ENCODE measurements at places on chromosomes 11 and 22.
A peak's percentile ranks its signal among the peaks of the same experiment; 100 is the strongest.

GRCh38 chr11:70206226-70206981 is 3.3 kb downstream of the FADD start:
- DNase-seq = no peak

DNA sequence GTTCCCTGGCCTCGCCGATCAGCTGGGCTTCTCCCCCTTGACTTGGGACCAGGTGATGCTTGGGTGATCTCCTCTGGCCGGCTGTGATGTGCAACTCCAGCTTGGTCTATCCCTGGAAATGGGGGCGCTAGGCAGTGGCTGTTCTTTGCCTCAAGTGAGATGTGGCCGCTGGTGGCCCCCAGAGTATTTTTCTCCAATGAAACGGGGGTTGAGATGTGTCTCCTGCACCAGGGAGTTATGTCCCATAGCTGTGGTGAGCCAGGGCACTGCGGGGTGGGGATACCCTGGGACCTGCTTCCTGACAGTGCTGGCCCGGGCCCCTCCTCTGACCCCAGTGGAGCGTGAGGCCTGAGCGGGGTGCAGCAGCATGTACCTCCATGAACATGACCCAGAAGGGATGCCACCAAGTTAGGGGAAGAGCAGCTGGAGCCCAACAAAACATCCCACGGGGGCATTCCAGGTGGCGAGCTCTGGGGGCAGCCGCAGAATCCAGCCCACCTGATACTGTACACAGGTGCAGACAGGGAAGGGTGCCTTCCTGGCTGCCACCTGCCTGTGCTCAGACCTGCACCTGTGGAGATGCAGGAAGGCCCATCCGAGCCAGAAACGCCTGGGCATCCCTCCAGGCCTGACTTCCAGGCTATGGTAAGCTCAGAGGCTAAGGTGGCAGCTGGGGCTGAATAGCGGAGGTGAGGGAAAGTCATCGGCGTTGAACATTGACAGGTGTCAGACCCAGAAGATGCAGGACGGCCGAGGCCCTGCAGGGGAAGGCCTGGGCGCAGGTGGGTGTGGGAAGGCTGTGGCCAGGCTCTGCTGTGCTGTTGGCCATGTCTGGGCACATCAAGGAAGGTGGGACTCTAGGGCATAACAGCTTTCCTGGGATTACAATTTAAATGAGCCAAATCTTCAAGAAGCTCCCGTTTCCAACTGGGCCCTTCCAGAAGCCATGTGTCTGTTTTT is 97.3 kb downstream of the CTTN start:
- no peak for DNase-seq

DNA sequence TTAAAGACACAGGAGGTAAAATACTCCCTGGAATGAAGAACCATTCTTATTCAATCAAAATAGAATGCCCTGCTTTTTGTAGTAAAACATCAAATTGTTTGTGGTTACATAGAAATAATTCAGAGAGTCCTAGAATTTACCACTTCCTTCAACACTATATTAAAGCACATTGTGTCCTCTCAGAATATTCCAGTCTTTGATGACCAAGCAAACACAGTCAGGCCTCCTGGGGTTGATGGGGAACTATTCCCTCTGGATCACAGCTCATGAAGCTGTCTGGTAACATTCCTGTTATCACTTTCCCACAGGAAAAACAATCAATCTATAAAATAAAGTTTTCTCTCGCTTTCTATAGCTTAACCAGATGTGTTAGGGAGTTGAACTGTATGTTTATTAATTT is 389.3 kb downstream of the KCNA4 start:
- no peak for DNase-seq

GRCh38 chr11:36247493-36247892 is 41.7 kb downstream of the COMMD9 start:
- no peak for DNase-seq

DNA sequence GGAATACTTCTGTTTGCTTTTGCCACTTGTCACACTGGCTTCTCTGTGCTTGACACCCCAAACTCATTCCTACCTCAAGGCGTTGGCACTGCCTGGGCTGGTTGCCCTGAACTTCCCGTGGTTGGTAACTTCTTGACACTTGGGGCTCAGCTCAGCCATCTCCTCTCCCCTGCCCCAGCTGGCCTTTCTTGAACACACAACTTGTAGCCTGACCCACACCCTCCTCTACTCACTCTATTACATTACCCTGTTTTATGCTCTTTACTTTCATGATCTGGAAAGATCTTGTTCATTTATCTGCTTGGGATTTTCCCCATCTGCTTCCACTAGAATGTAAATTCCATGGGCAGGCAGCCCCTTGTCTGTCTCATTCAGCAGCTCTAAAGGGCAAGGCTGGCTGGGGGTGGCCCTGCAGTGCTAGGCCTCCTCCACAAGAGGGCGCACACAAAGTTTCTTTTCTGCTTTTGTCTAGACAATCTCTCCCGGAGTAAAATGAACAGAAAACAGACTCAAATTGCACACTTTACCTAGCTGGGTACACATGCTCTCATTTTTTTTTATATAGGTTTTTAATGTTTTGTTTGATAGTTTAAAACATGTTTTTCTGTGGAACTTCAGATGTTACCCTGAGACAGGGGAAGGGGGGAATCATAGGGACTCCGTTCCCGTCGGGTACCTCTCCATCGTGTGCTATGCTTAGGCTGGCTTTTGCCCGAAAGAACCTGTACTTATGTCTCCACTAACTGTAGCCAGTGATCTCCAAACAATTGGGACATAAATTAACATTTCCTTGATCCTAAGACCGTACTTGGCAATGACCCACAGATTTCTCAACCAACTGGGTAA is 16.4 kb upstream of the MRGPRX2 start:
- peak; percentile 28 for DNase-seq

- DNase-seq = no peak
Observed at GRCh38 chr22:25166266-25167040, 33.2 kb upstream of the CRYBB3 start.

DNA sequence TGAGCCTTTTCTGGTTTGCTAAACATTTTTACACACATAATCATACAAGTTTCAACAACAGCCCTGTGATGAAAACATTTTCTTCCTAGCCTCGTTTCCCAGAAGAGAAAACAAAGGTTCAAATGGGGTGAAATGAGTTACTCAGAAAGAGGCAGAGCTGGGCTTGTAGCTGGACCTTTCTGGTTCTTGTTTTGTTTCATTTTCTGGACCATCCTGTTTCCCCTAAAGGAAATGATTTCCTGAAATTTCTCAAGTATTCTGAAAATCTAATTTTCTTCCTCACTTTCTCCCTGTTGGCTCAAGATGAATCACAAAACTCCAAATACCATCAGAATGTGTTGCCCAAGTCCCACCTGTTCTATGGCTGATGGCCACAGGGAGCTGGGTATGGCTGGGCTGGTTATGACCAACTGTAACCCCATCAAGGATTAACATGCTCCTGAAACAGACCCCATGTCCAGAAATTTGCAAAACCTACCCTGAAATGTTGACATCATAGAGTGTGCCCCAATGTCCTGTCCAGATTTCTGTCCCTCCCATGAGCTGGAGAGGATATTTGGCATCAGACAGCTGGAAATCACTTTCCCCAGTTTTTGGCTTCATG is 6.7 kb upstream of the APOL4 start:
- no peak for DNase-seq

DNA sequence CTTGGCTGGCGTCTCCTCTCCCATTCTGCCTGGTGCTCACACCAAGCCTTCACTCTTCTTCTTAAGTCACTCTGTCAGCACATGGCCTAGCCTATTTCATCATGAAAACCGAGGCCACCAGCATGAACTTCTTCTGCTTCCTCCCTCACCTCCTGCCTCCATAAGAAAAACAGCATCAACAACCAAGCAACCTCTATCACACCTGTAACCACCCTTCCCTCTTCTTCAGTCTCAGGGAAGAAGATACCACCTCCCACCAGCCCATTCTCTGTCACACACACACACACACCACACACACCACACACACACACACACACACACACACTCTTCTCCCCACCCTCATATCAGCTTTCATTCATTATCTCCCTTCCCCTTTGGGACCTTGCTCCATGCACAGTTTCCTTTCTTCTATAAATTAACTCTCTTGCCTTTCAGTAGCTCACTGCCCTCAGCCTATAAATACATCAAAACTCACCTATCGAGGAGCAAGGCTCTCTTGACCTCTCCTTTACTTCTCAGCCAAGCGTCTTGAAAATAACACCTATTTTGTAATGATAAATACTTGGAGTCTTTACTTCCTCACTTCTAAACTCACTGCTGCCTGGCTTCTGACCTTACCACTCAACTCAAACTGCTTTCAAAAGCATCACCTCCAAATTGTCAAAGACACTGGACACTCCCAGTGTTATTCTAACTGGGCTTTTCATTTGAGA is 36.6 kb downstream of the SC5D start:
- no peak for DNase-seq

DNA sequence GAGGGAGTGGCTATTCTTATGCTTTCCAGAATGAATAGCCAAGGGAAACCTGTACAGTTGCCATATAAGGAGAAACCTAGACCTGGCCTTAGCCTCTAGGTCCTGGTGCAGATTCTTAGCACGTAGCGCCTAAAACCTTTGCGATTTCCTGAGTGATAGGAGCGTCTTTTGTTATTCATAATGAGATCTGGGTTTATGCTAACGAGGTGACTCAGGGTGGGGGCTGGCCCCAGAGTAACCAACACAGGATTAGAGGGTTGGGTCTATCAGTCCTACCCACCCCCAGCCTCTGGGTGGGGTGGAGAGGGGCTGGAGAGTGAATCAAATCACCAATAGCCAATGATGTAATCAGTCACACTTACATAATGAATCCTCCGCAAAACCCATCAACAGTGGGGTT is 73.4 kb upstream of the PARVG start:
- no peak for DNase-seq

GRCh38 chr11:128587415-128587814 is at the start of gene ETS1:
Gene ETS1 (minus strand): TSS chr11:128587558. CDS start chr11:128573130, 14,428 bp downstream.
- DNase-seq = no peak

GRCh38 chr11:65560555-65561418 is 2.6 kb upstream of the LTBP3 start:
- DNase-seq = no peak

- no peak for DNase-seq
Observed at GRCh38 chr11:109075976-109076375, 346.0 kb upstream of the C11orf87 start.

GRCh38 chr11:66987158-66987620 is 12.1 kb downstream of the C11orf86 start:
- DNase-seq = no peak

DNA sequence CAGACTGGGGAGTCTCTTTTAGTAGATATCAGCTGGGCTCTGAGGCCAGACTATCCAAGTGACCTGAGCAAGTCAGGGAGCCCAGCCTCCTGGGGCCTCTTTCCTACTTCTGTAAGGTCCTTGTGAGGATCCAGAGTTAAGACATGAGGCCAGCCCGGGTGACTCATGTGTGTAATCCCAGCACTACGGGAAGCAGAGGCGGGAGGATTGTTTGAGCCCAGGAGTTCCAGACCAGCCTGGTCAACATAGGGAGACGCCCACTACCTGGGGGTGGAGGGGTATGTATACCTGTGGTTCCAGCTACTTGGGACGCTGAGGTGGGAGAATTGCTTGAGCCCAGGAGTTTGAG is 36.9 kb upstream of the POLA2 start:
- no peak for DNase-seq

- DNase-seq = no peak
Observed at GRCh38 chr11:2298795-2299761, 2.6 kb downstream of the C11orf21 start.

GRCh38 chr11:45106440-45106839 is 40.0 kb upstream of the PRDM11 start:
- DNase-seq = no peak

GRCh38 chr22:48760481-48761390 is 1066.9 kb downstream of the BRD1 start:
- no peak for DNase-seq

GRCh38 chr11:60563553-60564235 is 48.5 kb downstream of the MS4A13 start:
- DNase-seq = no peak

DNA sequence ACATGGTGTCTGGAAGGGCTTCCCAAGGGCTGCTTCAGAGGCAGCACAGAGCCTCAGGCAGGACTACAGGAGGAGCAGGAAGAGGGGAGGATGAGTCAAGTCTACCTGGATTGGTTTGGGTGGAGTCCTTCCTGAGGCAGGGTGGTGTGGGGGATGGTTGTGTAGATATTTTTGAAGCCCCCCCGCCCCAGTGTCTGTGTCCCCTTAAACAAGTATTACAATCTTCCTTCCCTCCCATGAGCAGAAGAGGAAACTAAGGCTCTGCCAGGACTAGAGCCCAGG is 34.7 kb upstream of the FCHSD2 start:
- DNase-seq = no peak

DNA sequence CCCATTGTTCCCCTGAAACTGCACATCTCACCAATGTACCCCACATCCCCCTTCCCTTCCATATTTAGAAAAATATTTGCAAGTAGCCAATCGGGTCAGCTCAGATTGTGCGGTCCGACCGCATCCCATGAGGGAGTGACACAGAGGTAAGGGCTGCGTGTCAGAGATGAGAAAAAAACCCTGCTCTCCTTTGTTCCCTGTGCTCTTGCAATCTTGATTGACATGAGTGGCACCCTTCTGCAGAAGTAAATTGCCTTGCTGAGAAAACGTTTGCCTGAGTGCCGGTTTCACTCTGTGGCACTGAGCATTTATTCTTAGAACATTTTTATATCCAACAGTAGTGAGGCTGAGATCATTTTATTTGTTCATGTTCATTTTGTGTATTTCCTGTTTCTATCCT is 81.6 kb upstream of the CCDC90B start:
- DNase-seq = no peak

GRCh38 chr11:128920666-128921065 is 22.0 kb downstream of the TP53AIP1 start:
- DNase-seq = no peak

GRCh38 chr11:109731451-109731850 is 309.5 kb downstream of the C11orf87 start:
- DNase-seq = no peak

GRCh38 chr11:90774727-90775566 is 552.1 kb upstream of the CHORDC1 start:
- no peak for DNase-seq

DNA sequence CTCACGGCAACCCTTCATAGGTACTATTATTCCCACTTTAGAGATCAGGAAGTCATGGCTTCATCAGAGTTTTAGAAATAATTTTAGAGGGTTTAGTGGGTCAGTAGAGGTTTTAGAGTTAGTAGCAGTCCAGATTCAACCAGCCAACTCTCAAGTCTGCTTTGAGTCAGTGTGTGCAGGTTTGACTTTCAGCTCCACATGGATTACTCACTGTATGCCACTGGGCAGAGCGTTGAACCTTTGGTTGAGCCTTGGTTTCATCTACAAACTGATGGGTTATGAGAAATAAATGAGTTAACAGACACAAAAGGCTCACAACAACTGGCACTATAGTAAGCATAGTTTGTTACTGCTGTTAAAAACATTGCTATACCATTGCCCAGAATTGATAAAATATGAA is 19.0 kb upstream of the TP53AIP1 start:
- no peak for DNase-seq

DNA sequence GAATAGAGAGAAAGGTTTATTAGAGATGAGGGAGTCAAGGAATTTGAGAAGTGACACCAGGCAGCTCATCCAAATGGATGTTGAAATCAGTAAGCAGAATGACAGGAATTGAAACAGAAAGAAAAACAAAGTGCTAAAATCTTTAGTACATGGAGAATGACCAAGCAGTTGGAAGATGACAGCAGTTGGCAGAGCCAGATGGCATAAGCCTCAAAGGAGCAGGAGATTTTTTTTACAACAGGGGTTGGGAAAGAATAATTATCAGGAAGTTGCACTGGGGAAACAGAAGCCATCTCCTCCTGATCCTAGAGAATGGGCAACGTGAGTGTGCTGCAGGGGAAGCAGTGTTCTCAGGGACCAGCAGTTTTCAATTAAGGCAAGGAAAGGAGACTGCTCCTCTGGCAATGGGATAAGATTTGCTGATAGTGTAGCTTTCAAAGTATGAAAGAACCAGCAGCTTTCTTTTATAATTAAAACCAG is 28.9 kb downstream of the RAB39A start:
- peak; percentile 3 for DNase-seq

Data from C1 segment of cervical spinal cord (tissue), 14 donors.